ENCODE measurements at places on chromosomes 1 and 21. TPM values are rescaled to one million over a fixed set of nuclear protein-coding genes. Genes with fewer than 3 reads are reported as not detected.

GRCh38 chr21:35206141-35207125 is 157.3 kb upstream of the RUNX1 start:
- H3K27ac ChIP-seq, result no peak overlapping the region
- DNase-seq, result no peak
- H3K4me1 ChIP-seq, result no peaks in the 10 kb centered on the region
- peaks cover 3% of the 10 kb centered on the region for H3K27me3 ChIP-seq
- no peak overlapping the region for H3K4me3 ChIP-seq
- peaks cover 4% of the 10 kb centered on the region for H3K36me3 ChIP-seq

DNA sequence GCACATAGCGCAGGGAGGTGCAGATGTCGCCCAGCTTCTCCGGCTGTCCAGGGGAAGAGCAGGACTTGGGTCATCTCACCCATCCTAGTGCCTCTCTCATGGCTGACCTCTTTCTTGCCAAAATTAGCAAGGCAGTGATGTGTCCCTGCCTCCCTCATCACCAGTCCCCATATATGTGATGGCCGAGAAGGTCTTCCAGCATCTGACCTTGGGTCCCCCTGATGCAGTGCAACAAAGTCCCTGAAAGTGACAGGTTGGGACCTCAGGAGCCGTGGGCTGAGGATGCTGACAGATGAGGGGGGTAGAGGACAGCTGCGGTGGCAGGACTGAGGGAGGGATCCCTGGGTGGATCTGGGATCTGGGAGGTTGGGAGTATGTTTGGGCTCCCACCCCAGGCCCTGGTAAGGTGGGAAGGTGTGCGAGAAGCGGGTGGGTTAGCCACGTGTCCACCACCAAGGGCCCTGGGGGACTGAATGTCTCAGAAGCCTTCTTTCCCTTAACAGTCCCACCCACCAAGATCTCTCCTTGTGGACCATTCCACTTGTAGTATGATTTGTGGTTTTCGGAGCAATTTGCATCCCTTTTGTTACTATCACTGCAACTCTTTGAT is 109.7 kb downstream of the SYT2 start:
- peaks cover 2% of the 10 kb centered on the region for H3K4me1 ChIP-seq
- peaks cover 7% of the 10 kb centered on the region for H3K27me3 ChIP-seq
- H3K4me3 ChIP-seq, result no peak overlapping the region
- H3K27ac ChIP-seq, result peak overlapping the region; percentile 35
- no peak for DNase-seq
- no peaks in the 10 kb centered on the region for H3K36me3 ChIP-seq

DNA sequence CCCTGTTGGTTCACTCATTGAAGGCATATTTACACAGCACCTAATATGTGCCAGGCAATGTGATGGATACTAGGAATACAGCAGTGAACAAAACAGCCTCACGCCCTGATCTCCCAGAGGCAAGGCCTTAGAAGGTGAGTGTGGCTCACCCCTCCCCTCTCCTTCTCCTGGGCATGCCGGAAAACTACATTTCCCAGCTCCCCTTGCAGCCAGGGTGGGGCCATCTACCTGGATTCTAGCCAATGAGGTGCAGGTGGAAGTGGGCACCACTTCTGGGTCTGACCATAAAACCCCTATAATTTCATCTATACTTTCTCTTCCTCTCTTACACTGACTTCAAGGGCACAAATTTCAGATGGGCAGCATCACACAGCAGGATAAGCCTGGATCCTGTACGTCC is 63.8 kb downstream of the FBXO2 start:
- H3K4me1 ChIP-seq, result peaks cover 6% of the 10 kb centered on the region
- H3K27ac ChIP-seq, result no peak overlapping the region
- no peak for DNase-seq

DNA sequence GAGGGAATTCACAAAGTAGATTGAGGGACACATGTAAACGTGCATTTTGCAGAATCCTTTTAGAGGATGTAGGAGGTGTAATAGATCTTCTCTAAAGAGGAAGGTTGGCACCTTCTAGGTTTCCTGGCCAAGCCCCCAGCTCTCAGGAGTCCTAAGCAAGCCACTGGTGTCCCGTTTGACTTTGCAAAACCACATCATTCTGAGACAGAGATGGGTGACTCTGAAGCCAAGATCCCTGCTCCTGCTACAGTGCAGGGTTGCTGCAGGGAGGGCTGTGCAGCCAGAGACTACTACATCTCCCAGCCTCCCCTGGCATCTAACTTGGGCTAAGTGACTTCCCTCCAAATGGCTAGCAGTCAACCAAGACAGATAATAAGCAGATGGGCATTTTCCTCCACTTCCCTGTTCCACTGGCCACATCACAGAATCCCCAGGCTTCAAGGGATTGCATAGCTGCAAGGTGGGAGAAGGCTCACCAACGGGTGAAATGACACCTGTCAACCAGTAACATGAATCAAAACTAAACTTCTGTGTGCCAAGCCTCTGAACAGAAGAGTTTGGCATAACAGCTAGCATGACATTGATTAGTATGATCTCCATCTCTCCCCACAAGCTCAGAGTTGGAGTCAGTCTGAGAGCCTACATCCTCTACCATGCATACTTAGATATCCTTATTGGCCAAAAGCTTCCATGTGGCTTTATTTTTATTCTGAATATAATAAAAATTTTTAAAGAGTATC is 129.6 kb upstream of the COA6 start:
- H3K36me3 ChIP-seq, result no peaks in the 10 kb centered on the region
- peaks cover 2% of the 10 kb centered on the region for H3K27me3 ChIP-seq
- no peak overlapping the region for H3K27ac ChIP-seq
- H3K4me3 ChIP-seq, result no peak overlapping the region

DNA sequence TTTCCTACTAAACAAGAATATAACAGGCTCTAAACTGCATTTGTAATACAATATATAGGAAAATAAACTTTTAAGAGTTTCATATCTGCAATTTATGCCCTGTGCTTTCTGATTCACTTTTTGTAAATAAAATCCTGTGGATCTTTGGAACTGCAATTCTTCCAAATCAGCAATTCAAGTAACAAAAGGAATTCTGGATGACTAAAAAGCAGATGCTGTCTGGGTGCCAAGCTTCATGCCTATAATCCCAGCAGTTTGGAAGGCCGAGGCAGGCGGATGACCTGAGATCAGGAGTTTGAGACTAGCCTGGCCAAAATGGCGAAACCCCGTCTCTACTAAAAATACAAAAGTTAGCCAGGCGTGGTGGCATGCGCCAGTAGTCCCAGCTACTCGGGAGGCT is 6.3 kb downstream of the NME7 start:
- DNase-seq, result no peak
- peaks cover 7% of the 10 kb centered on the region for H3K36me3 ChIP-seq
- H3K4me1 ChIP-seq, result peaks cover 5% of the 10 kb centered on the region
- H3K4me3 ChIP-seq, result no peak overlapping the region

DNA sequence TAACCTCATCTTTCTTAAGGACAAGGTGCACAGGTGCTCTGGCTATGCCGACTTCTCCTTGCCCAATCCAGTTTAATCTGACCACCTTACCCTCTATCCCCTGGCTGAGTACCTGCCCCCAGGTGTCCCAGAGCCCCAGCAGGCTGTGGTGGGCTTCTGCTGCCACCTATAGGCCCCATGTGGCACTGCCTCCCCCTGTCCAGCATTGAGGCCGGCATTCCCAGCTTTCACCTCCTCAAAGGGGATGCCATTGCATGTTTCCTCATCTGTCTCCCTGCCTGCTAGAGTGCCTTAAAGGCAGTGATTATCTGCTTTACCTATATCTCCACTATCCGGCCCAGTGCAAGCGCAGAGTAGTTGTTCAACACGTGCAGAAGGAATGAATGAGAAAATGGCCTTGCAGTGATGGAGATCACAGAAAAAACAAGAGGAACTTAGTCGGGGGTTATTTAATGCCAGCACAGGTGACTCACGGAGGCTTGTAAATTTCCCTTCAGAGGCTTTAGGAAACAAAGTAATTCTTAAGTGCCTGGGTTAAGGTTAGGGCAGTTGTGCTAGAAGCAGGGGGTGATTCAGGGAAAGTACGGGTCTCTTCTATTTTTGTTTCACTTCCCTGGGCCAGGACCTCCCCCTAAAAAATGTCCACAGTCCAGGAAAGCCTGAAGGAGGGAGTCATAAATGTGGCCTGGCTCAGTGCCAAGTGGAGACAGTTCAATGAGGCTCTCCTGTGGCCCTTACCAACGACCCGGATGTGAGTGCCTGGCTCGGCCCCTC is 131.8 kb upstream of the NGF start:
- peak; percentile 64 for DNase-seq
- no peak overlapping the region for H3K27ac ChIP-seq
- H3K4me1 ChIP-seq, result no peaks in the 10 kb centered on the region

GRCh38 chr1:110846861-110847260 is 26.1 kb upstream of the CD53 start:
- H3K4me1 ChIP-seq, result no peaks in the 10 kb centered on the region
- DNase-seq, result no peak
- no peaks in the 10 kb centered on the region for H3K36me3 ChIP-seq

DNA sequence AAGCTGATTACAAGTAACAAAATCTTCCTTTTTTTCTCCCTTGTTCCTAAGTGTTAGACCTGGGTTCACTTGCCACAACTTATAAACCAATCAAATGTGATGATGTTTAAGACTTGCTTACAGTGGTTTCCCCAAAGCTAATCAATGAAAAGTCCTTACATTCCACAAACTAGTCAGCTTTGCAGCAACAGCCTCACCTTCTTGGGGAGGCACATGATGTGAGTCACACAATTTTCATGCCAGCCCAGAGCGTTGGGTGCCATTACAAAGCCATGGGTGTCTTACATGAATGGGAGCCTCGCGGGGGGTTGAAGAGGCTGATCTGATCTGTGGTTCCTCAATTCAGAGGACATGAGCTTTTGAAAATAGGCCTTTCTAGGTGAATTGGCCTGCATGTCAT is 91.6 kb upstream of the UBE2U start:
- H3K4me3 ChIP-seq, result no peak overlapping the region
- no peaks in the 10 kb centered on the region for H3K36me3 ChIP-seq
- H3K4me1 ChIP-seq, result peaks cover 2% of the 10 kb centered on the region
- H3K27me3 ChIP-seq, result no peaks in the 10 kb centered on the region
- H3K27ac ChIP-seq, result no peak overlapping the region

GRCh38 chr1:192131914-192132313 is 26.3 kb upstream of the RGS18 start:
- H3K36me3 ChIP-seq, result no peaks in the 10 kb centered on the region
- no peaks in the 10 kb centered on the region for H3K27me3 ChIP-seq
- no peak for DNase-seq
- H3K4me3 ChIP-seq, result no peak overlapping the region
- H3K27ac ChIP-seq, result no peak overlapping the region

DNA sequence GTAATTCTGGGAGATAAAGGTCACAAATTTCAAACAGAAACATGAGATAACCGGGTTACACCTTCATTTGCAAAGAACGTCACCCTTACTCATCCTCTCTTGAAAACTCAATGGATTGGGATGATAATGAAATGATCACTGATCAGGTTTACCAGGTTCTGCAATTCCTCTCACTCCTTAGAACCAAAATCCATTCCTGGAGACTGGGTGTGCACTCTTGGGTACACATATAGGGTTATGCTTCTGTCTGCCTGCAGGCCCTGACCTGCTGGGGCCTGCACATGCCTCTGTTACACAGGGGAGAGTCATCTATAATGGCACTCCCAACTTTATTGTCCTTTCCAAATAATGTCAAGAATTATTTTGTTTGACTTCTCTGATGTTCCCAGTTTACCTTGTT is 8.3 kb downstream of the SUSD4 start:
- no peak for DNase-seq

DNA sequence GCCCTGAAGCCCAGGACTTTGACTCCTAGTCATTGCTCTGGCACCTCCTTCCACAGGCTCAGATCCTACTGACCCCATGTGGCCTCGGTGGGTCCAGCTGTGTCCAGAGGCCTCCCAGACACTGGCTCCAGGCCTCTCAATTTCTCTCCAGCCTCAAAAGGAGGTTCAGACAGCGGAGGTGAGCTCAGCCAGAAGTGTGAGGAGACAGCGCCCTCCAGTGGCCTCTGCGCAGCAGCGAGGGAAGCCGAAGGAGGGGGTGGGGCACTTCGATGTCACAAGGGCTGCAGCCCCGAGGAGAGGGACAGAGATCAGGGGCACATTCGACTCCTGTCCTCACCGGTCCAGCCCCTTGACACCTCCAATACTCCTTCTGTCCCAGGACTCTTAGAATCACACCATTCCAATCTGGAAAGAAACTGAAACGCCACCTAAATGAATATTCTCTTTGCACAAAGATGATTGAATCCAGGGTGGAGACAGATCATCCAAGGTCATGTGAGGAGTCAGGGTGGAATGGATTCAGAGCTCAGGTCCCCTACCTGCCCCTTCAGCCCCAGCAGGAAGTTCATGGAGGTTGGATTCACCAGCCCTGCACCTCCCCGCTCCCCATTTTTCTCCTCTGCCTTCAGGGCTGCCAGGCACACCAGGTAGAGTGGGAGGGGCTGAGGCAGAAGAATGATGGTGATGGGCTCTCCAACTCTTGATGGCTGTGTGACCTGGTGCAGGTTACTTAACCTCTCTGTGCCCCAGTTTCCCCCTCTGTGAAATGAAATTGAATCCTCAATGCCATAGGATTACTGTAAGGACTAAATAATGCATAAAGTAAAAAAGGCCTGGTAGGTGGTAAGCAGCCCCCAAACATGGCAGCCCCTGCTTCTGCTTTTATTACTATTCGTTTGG is 34.8 kb upstream of the ZBTB40 start:
- no peak overlapping the region for H3K27ac ChIP-seq
- H3K4me1 ChIP-seq, result peaks cover 2% of the 10 kb centered on the region

- H3K36me3 ChIP-seq, result no peaks in the 10 kb centered on the region
- H3K4me1 ChIP-seq, result no peaks in the 10 kb centered on the region
- peak; percentile 24 for DNase-seq
- no peak overlapping the region for H3K4me3 ChIP-seq
- H3K27me3 ChIP-seq, result no peaks in the 10 kb centered on the region
These were observed 311.5 kb upstream of the DEPDC1 start for GRCh38 chr1:68808351-68808750.

- H3K4me1 ChIP-seq, result no peaks in the 10 kb centered on the region
- no peak for DNase-seq
- H3K27me3 ChIP-seq, result peaks cover 11% of the 10 kb centered on the region
- H3K36me3 ChIP-seq, result peaks cover 8% of the 10 kb centered on the region
These were observed 80.8 kb downstream of the OBSCN start for GRCh38 chr1:228288536-228289238.

GRCh38 chr21:17231771-17232170 is 281.1 kb upstream of the CXADR start:
- H3K27ac ChIP-seq, result no peak overlapping the region
- no peak for DNase-seq
- H3K27me3 ChIP-seq, result no peaks in the 10 kb centered on the region
- no peak overlapping the region for H3K4me3 ChIP-seq

- H3K27ac ChIP-seq, result no peak overlapping the region
- H3K36me3 ChIP-seq, result no peaks in the 10 kb centered on the region
- no peaks in the 10 kb centered on the region for H3K4me1 ChIP-seq
- no peak for DNase-seq
- H3K27me3 ChIP-seq, result no peaks in the 10 kb centered on the region
These were observed 31.4 kb downstream of the IQGAP3 start for GRCh38 chr1:156540955-156541354.

- H3K27me3 ChIP-seq, result peaks cover 15% of the 10 kb centered on the region
- H3K27ac ChIP-seq, result peak overlapping the region; percentile 81
- H3K36me3 ChIP-seq, result no peaks in the 10 kb centered on the region
- DNase-seq, result peak; percentile 81
- peaks cover 34% of the 10 kb centered on the region for H3K4me1 ChIP-seq
These were observed 40.4 kb downstream of the CASZ1 start for GRCh38 chr1:10755970-10756521.

Gene EPRS1
- 135 TPM for total RNA-seq

Gene AQP10
- total RNA-seq, result not detected

Gene TFF2
- not detected for total RNA-seq

Gene KIF14
- 2.9 TPM for total RNA-seq

Gene PDC
- total RNA-seq, result not detected

Gene TNFSF4
- 0.34 TPM for total RNA-seq

Gene FMO5
- total RNA-seq, result 0.25 TPM

Gene KCNJ15
- total RNA-seq, result not detected

Gene TRIM46
- 30.4 TPM for total RNA-seq

All from glutamatergic neuron (in vitro differentiated cells).